ENCODE measurements at places on chromosomes 5 and 9.

DNA sequence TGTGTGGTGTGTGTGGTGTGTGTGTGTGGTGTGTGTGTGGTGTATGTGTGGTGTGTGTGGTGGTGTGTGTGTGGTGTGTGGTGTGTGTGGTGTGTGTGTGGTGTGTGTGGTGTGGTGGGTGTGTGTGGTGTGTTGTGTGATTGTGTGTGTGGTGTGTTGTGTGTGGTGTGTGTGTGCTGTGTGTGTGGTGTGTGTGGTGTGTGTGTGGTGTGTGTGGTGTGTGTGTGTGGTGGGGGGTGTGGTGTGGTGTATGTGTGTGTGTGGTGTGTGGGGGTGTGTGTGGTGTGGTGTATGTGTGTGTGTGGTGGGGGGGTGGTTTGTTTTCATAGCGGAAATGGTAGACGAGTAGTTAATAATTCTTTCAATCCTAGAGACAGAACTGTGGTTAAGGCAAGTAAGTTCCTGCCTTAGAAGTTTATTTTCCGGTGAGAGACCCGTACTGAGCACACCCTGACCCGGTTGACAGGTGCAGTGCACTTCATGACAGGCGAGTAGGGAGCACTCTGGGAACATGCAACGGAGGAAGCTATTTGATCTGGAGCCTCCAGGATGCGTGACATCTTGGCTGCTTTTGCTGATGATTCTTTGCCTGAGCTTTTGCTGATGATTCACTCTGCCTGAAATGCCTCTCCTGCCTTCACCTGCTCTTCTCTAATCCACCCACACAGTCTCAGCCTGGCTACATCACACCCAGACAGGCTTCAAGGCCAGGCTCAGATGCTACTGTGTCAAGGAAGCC lies 21.7 kb upstream of the FAT2 start:
- no peaks in the 10 kb centered on the region for H3K36me3 ChIP-seq
- peak overlapping the region; percentile 22 for H3K4me3 ChIP-seq
- peaks cover 20% of the 10 kb centered on the region for H3K4me1 ChIP-seq
- peaks cover 5% of the 10 kb centered on the region for H3K27me3 ChIP-seq

DNA sequence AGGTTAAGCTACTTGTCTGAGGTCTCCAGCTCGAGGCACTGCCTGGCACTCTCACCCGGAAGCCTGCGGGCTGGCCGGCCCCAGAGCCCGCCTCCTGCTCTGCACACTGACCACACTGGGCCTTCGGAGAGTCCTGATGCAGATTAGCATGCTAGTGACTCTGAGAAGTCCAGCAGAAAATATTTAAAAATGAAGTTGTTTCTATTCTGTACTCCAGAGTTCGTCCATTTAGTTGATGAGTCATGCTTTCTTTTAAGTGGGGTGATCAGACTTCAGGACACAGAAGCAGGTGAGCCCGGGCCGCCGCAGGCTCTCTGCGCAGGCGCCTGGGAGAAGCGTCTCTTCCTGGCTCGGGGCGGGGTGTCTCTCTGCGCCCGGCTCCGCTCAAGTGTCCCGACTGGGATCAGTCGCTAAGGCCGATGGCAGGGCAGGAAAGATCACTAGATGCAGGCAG lies 32.5 kb downstream of the FAM240B start:
- H3K36me3 ChIP-seq: no peaks in the 10 kb centered on the region
- DNase-seq: peak; percentile 7
- peaks cover 3% of the 10 kb centered on the region for H3K4me1 ChIP-seq

GRCh38 chr5:94391996-94392395 lies 226.4 kb downstream of the KIAA0825 start:
- no peak overlapping the region for H3K27ac ChIP-seq
- DNase-seq: no peak
- no peak overlapping the region for H3K4me3 ChIP-seq
- H3K4me1 ChIP-seq: peaks cover 5% of the 10 kb centered on the region

GRCh38 chr5:72434056-72434780 lies 73.0 kb downstream of the ZNF366 start:
- H3K4me1 ChIP-seq: no peaks in the 10 kb centered on the region
- no peak for DNase-seq
- H3K27me3 ChIP-seq: peaks cover 13% of the 10 kb centered on the region
- H3K27ac ChIP-seq: no peak overlapping the region
- H3K4me3 ChIP-seq: no peak overlapping the region

GRCh38 chr9:15211815-15212495 lies 95.1 kb downstream of the TTC39B start:
- no peak for DNase-seq
- no peak overlapping the region for H3K27ac ChIP-seq
- H3K4me3 ChIP-seq: no peak overlapping the region
- no peaks in the 10 kb centered on the region for H3K27me3 ChIP-seq
- H3K4me1 ChIP-seq: peaks cover 38% of the 10 kb centered on the region
- peaks cover 12% of the 10 kb centered on the region for H3K36me3 ChIP-seq

- peak overlapping the region; percentile 73 for H3K4me3 ChIP-seq
- H3K36me3 ChIP-seq: no peaks in the 10 kb centered on the region
- peaks cover 10% of the 10 kb centered on the region for H3K27me3 ChIP-seq
- H3K4me1 ChIP-seq: peaks cover 34% of the 10 kb centered on the region
- peak; percentile 35 for DNase-seq
These were observed 90.1 kb upstream of the LMX1B start for GRCh38 chr9:126523611-126524111.

GRCh38 chr5:116923344-116923743 lies 348.7 kb upstream of the SEMA6A start:
- peaks cover 2% of the 10 kb centered on the region for H3K27me3 ChIP-seq
- no peak for DNase-seq
- no peaks in the 10 kb centered on the region for H3K36me3 ChIP-seq
- no peak overlapping the region for H3K4me3 ChIP-seq
- H3K4me1 ChIP-seq: no peaks in the 10 kb centered on the region

DNA sequence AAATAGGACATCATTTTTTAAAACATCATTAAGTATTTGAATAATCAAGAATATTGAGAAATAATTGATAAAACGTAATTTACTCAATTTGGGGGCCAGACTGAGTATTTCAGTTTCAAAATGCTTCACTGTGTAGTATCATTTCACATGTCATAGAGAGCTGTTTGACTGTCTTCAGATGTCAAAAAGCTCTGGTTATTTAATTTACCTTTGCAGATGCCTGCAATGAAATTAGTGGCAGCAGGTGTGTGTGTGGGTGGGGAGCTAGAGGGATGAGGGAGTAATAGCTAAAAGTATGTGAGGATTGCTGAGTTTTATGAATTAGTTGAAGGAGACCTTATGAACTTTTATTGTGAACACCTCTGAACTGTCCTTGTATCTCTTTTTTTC lies 567.2 kb upstream of the MEF2C start:
- H3K27me3 ChIP-seq: no peaks in the 10 kb centered on the region
- no peak overlapping the region for H3K27ac ChIP-seq
- peaks cover 7% of the 10 kb centered on the region for H3K4me1 ChIP-seq
- H3K36me3 ChIP-seq: no peaks in the 10 kb centered on the region
- DNase-seq: no peak

- H3K36me3 ChIP-seq: peaks cover 12% of the 10 kb centered on the region
- no peak for DNase-seq
- no peaks in the 10 kb centered on the region for H3K27me3 ChIP-seq
- no peak overlapping the region for H3K4me3 ChIP-seq
- H3K4me1 ChIP-seq: no peaks in the 10 kb centered on the region
- H3K27ac ChIP-seq: no peak overlapping the region
These were observed 30.0 kb downstream of the DNAJC21 start for GRCh38 chr5:34959323-34959722.

DNA sequence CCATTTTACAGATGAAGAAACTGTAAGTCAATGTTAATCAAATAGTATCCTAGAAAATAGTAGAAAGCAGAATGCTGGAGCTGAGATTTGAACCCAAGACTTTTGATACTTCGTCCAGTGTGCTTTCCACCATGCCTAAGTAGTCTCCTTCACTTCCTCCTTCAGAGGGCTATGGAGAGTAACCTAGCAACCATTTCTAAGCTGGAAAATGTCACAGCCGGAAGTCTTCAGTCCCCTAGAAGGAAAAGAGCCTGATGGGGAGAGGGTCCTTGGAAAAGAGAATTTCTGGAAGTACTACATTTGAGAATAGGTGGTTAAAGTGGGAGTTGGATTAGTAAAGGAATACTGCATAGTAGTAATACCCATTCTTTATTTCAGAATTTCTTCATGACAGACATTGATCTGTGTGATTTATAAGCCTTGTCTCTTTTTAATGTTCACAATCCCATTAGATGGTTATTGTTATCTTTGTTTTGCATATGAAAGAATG lies 32.7 kb downstream of the PCDHAC2 start:
- peaks cover 5% of the 10 kb centered on the region for H3K27me3 ChIP-seq
- H3K4me3 ChIP-seq: no peak overlapping the region
- H3K27ac ChIP-seq: no peak overlapping the region
- H3K36me3 ChIP-seq: no peaks in the 10 kb centered on the region
- no peaks in the 10 kb centered on the region for H3K4me1 ChIP-seq

GRCh38 chr9:2227144-2227867 lies 212.2 kb downstream of the SMARCA2 start:
- no peak for DNase-seq
- no peaks in the 10 kb centered on the region for H3K36me3 ChIP-seq
- no peak overlapping the region for H3K27ac ChIP-seq
- no peaks in the 10 kb centered on the region for H3K27me3 ChIP-seq
- no peak overlapping the region for H3K4me3 ChIP-seq

DNA sequence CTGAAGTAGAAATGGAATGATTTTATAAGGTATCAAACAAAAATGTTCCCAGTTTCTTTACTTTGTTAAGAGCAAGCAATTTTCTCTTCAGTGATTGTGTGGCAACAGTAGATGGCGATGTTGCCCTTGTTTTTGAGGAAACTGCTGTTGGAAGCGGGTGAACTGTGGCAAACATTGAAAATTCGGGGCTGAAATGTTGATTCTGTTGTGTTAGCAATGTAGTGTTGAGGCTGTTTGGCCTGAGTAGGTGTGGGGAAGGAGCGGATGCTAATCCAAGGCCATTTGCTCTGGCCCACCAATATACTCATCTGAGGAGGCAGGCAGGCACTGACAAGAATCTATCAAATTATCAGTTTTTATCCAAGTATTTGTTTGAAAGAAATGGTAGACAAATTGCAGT lies 129.8 kb downstream of the SLC12A2 start:
- no peak for DNase-seq
- H3K27me3 ChIP-seq: no peaks in the 10 kb centered on the region
- H3K4me3 ChIP-seq: no peak overlapping the region
- no peaks in the 10 kb centered on the region for H3K4me1 ChIP-seq

- peaks cover 9% of the 10 kb centered on the region for H3K36me3 ChIP-seq
- H3K4me1 ChIP-seq: peaks cover 35% of the 10 kb centered on the region
- H3K4me3 ChIP-seq: no peak overlapping the region
- H3K27ac ChIP-seq: peak overlapping the region; percentile 72
- DNase-seq: no peak
- H3K27me3 ChIP-seq: peaks cover 5% of the 10 kb centered on the region
These were observed 31.7 kb downstream of the UGCG start for GRCh38 chr9:111928359-111928720.

- H3K27me3 ChIP-seq: peaks cover 3% of the 10 kb centered on the region
- no peaks in the 10 kb centered on the region for H3K4me1 ChIP-seq
- no peak overlapping the region for H3K27ac ChIP-seq
These were observed 105.9 kb downstream of the DPYSL3 start for GRCh38 chr5:147403651-147404640.

GRCh38 chr5:127001621-127002296 lies 28.6 kb downstream of the MARCHF3 start:
- DNase-seq: no peak
- H3K4me3 ChIP-seq: no peak overlapping the region
- peaks cover 7% of the 10 kb centered on the region for H3K27me3 ChIP-seq

GRCh38 chr9:16291921-16292320 lies 578.5 kb downstream of the BNC2 start:
- no peak overlapping the region for H3K27ac ChIP-seq
- no peaks in the 10 kb centered on the region for H3K4me1 ChIP-seq
- H3K27me3 ChIP-seq: peaks cover 7% of the 10 kb centered on the region
- no peaks in the 10 kb centered on the region for H3K36me3 ChIP-seq

DNA sequence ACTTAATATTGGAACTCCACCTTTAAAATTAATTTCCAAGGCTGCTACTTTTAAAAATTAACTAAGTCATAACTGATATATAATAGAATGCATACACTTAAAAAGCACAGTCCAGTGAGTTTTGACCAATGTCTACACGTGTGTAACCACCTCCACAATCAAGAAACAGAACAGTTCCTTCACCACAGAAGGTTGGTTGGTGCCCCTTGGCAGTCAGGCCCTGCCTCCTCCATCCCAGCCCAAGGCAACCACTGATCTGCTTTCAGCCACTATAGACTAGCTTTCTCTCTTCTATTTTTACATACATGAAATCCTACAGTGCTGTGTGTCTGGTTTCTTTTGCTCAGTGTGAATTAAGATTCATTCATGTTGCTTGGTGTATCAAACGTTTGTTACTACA lies 215.2 kb downstream of the CRB2 start:
- no peak overlapping the region for H3K4me3 ChIP-seq
- H3K4me1 ChIP-seq: no peaks in the 10 kb centered on the region
- H3K27ac ChIP-seq: no peak overlapping the region
- H3K27me3 ChIP-seq: no peaks in the 10 kb centered on the region
- H3K36me3 ChIP-seq: peaks cover 15% of the 10 kb centered on the region
- no peak for DNase-seq

GRCh38 chr5:138180183-138180782 lies 1.4 kb downstream of the KIF20A start:
- no peak for DNase-seq
- H3K4me3 ChIP-seq: no peak overlapping the region
- H3K27me3 ChIP-seq: no peaks in the 10 kb centered on the region
- H3K27ac ChIP-seq: no peak overlapping the region
- no peaks in the 10 kb centered on the region for H3K4me1 ChIP-seq

- H3K27me3 ChIP-seq: peaks cover 2% of the 10 kb centered on the region
- H3K4me3 ChIP-seq: no peak overlapping the region
- H3K27ac ChIP-seq: no peak overlapping the region
- H3K4me1 ChIP-seq: no peaks in the 10 kb centered on the region
- H3K36me3 ChIP-seq: no peaks in the 10 kb centered on the region
These were observed 91.3 kb downstream of the MAT2B start for GRCh38 chr5:163596608-163597315.

- no peak for DNase-seq
- no peaks in the 10 kb centered on the region for H3K4me1 ChIP-seq
- H3K27me3 ChIP-seq: peaks cover 6% of the 10 kb centered on the region
- H3K27ac ChIP-seq: no peak overlapping the region
- no peak overlapping the region for H3K4me3 ChIP-seq
- H3K36me3 ChIP-seq: no peaks in the 10 kb centered on the region
These were observed 6.5 kb downstream of the HK3 start for GRCh38 chr5:176892663-176893062.

- H3K4me3 ChIP-seq: no peak overlapping the region
- peaks cover 40% of the 10 kb centered on the region for H3K4me1 ChIP-seq
- DNase-seq: no peak
- no peaks in the 10 kb centered on the region for H3K27me3 ChIP-seq
- H3K27ac ChIP-seq: no peak overlapping the region
These were observed 167.7 kb upstream of the RASA1 start for GRCh38 chr5:87099968-87100367.

DNA sequence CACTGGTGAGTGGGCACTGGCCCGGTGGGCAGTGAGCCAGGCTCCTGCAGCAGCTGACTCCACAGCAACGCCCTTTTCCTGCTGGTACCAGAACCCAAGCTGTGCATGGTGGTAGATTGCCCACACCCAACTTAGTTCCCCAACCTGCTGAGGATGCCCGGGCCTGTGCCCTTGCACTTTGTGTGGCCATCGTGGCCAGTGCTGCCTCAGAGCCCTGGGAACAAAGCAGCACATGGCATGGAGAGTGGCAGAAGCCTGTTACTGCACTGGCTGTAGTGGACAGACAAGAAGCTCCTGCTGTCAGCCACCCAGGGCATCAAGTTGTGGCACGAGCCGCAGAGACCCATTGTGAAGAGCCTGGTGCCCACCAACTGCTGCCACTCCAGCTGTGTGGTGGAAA lies 612.9 kb downstream of the DNAH5 start:
- H3K4me1 ChIP-seq: no peaks in the 10 kb centered on the region
- no peak for DNase-seq
- no peak overlapping the region for H3K4me3 ChIP-seq
- H3K27me3 ChIP-seq: peaks cover 3% of the 10 kb centered on the region

GRCh38 chr9:137816531-137817235 lies 60.9 kb upstream of the CACNA1B start:
- H3K27me3 ChIP-seq: peaks cover 4% of the 10 kb centered on the region
- H3K36me3 ChIP-seq: peaks cover 51% of the 10 kb centered on the region
- no peak overlapping the region for H3K4me3 ChIP-seq
- no peak for DNase-seq

All from immature natural killer cell (primary cell).